ENCODE measurements at places on chromosomes 1 and 21. TPM values are rescaled to one million over a fixed set of nuclear protein-coding genes. Genes with fewer than 3 reads are reported as not detected.

Gene FAM72D
- total RNA-seq: 0.66 TPM

Gene FMO1
- 11.7 TPM for total RNA-seq

Gene LYPD8
- not detected for total RNA-seq

Gene HSD11B1
- 0.77 TPM for total RNA-seq

Gene TDRD10
- 3.3 TPM for total RNA-seq

Gene FTCD
- total RNA-seq: 1.1 TPM

Gene KCNE2
- not detected for total RNA-seq

Gene CFAP107
- not detected for total RNA-seq

Gene C4BPA
- total RNA-seq: not detected

Gene HSD3B1
- total RNA-seq: not detected

Gene NECTIN4
- total RNA-seq: 3.6 TPM

Gene GJC2
- 2.1 TPM for total RNA-seq

Gene FASLG
- total RNA-seq: not detected

Gene SYCP1
- 0.11 TPM for total RNA-seq

Gene IARS2
- 64.0 TPM for total RNA-seq

Gene RRAGC
- 26.5 TPM for total RNA-seq

Gene GUCA2A
- total RNA-seq: not detected

Gene LRRC39
- total RNA-seq: 68.0 TPM

Gene CR1L
- total RNA-seq: not detected

Gene MANEAL
- 15.3 TPM for total RNA-seq

Gene SLC25A24
- total RNA-seq: 54.3 TPM

Gene KPRP
- total RNA-seq: not detected

Gene CFAP45
- not detected for total RNA-seq

Gene MMEL1
- total RNA-seq: 2.4 TPM

Gene CLDN8
- 2.0 TPM for total RNA-seq

Gene CAPN8
- 0.82 TPM for total RNA-seq

Gene FCRL4
- total RNA-seq: not detected

Gene OR2G6
- not detected for total RNA-seq

Gene C1QA
- 24.1 TPM for total RNA-seq

Gene ROR1
- total RNA-seq: 19.8 TPM

Gene WNT3A
- 0.22 TPM for total RNA-seq

Gene CHML
- 31.4 TPM for total RNA-seq

Gene KRTAP21-2
- not detected for total RNA-seq

Gene LENEP
- 6.0 TPM for total RNA-seq

Gene OR2AK2
- total RNA-seq: not detected

Gene ARID1A
- 84.6 TPM for total RNA-seq

Gene S100A16
- total RNA-seq: 39.4 TPM

Gene HSD3B2
- not detected for total RNA-seq

Gene KCNK2
- total RNA-seq: 3.5 TPM

Gene GJA8
- 40.3 TPM for total RNA-seq

Gene AADACL3
- 0.11 TPM for total RNA-seq

Gene ADAM30
- not detected for total RNA-seq

Gene GPR25
- not detected for total RNA-seq

Gene LAMC2
- total RNA-seq: 3.1 TPM

Gene GUCA2B
- not detected for total RNA-seq

Gene KRTAP6-1
- total RNA-seq: not detected

Gene C1orf94
- 0.33 TPM for total RNA-seq

Gene SMPDL3B
- total RNA-seq: 3.0 TPM

Gene AKNAD1
- 0.16 TPM for total RNA-seq

Gene FOXD3
- 1.9 TPM for total RNA-seq

Gene S100A1
- total RNA-seq: 3.5 TPM

Gene DBT
- total RNA-seq: 11.8 TPM

Data from camera-type eye (tissue), 1 donor.